ENCODE measurements at places on chromosomes 6 and 20.

GRCh38 chr6:3201388-3201787 is 26.1 kb downstream of the TUBB2B start:
- no peak for DNase-seq

DNA sequence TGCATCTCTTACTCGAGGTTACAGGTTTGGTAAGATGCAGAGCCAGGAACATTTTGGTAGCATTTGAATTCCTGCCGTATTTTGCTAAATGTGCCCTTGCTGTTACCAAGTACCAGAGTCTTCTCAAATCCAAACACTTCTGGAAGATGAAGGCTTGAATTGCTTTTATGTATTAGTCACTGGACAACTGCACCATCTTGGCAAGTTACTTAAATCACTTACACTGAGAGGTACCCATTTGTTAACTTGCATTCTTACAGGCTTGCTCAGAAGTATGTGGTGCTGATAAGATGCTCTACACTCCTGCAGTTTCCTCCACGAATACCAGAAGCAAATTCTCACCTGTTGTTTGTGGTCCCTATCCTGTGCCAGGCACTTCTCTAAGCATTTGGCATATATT is 12.7 kb downstream of the IL22RA2 start:
- DNase-seq, result no peak

DNA sequence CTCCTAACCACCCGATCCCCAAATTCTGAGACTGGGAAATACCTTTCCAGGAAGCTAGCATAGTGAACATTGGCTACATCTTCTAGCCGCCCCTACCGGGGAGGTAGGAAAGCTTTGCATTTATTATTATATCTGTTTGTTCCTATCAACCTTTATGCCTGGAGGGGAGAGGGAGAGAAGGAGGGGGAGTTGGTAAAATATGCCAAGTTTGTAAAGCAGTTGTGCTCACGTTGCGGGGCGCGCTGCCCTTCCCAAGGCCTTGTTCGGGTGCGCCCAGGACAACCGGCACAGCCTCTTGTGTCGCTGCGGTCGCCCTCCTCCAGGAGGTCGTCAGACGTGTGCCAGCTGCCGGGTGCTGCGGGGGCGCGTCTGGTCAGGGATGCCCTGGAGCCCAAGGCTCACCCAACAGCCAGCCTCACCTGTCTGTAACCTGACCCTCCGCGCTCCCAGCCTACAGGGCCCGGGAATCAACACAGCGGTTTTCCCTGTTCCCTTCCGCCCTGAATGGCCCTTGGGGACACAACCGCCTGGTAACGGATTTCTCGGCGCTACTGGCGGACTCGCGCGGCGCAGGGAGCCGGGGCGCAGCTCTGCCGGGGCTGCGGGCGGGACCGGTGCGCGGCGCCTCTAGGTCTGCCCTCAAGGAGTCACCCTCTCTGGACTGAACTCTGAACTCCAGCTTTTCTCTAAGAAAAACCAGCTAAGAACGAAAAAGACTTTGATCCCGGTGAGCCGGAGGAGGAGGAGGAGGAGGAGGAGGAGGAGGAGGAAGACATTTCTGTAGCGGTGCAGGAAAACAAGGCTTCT is 1.1 kb upstream of the OVOL2 start:
- no peak for DNase-seq

DNA sequence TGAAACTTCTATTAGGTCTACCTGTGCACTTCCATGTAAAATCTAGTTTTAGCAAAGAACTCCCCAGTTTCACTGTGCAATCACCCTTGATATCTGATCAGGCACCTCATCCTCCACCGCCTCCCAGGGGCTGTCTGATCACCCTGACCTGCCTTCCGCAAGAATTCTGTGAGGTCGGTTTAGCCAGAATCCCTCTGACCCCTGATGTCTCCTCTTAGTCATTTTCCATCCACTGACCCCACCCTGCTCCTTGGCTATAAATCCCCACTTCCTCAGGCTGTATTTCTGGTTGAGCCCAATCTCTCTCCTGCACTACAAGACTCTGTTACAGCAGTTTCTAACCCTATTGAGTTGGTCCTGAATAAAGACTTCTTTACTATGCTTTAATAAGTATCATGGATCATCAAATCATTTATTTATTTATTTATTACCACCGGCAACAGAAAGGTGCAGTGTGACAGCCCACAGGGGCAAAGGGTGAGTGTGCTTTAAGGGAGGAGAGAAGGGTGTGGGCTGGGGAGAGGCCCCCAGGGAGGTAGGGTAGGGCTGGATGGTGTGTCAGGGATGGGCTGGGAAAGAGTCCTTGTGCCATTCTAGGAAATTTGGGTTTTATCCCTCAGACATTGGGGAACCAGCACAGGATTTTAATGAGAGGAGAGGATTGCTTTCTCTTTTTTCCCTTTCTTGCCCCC is 11.2 kb upstream of the SERPINB6 start:
- no peak for DNase-seq

GRCh38 chr6:6564154-6564553 is 24.4 kb upstream of the LY86 start:
- no peak for DNase-seq

GRCh38 chr6:85580118-85580877 is 13.4 kb downstream of the SNX14 start:
- DNase-seq, result no peak

DNA sequence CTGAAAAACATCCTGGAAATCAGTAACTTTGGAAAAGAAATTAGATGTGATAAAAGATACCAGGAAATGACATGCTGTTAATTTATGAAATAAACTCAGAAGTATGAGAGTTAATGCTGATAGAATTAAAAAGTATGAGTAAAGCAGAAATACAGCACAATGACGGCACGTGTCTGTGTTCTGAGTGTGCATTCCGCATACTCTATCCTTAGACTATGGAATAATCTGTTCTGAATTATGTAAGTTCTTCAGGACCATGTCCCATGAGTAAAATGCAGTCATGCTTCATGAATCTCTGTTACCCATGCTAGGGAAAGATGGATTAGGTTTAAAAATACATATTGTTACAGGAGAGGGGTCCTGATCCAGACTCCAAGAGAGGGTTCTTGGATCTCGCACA is 21.7 kb downstream of the HECA start:
- no peak for DNase-seq

- DNase-seq, result no peak
These were observed 90.5 kb downstream of the PRND start for GRCh38 chr20:4812216-4812615.

- DNase-seq, result no peak
These were observed 243.9 kb upstream of the RUNX2 start for GRCh38 chr6:45084257-45084656.

DNA sequence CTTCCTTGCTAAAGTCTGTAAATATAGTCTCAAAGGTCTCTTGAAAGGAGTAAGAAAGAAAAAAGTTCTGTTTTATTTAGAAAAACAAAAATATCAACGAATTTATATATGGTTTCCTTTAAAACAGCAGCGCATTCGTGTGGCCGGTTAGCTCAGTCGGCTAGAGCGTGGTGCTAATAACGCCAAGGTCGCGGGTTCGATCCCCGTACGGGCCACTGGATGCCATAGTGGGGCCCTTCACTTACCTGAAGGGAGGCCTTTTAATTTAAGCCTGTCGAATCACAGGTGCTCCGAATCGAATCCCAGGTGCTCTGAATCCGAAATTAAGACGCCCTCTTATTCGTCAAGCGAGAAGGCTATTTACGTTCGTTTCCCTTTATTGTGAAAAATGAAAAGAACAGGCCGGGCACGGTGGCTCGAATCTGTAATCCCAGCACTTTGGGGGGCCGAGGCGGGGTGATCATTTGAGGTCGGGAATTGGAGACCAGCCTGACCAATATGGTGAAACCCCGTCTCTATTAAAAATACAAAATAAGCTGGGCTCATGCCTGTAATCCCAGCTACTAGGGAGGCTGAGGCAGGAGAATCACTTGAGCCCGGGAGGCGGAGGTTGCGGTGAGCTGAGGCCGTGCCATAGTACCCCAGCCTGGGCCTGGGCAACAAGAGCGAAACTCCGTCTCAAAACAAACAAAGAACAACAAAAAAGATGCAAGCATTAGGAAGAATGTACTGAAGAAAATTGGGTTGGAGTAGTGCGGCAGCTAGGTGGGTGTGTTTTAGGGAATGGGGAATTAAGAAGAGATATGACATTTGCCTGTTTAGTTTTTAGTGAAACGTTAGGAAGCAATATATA is 195.8 kb upstream of the ZNF184 start:
- peak; percentile 13 for DNase-seq

- no peak for DNase-seq
These were observed 316.1 kb upstream of the PRDM1 start for GRCh38 chr6:105769987-105770386.

DNA sequence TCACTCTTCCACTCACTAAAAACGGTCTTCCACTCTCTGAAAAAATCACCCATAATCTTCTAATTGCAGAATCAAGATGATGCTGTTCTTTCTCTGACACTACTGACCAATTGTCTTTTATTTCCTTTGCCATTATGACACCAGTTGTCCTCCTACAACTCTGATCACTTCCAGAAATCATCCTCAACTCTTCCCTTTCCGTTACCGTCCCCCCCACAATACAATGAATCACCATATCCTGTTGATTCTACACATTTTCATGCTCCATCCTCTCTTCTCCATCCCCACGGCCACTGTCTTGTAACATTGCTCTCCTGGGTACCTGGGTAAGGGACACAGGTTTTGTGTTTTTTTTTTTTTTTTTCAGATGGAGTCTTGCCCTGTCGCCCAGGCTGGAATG is 2.5 kb upstream of the PPP2R5D start:
- DNase-seq, result no peak

DNA sequence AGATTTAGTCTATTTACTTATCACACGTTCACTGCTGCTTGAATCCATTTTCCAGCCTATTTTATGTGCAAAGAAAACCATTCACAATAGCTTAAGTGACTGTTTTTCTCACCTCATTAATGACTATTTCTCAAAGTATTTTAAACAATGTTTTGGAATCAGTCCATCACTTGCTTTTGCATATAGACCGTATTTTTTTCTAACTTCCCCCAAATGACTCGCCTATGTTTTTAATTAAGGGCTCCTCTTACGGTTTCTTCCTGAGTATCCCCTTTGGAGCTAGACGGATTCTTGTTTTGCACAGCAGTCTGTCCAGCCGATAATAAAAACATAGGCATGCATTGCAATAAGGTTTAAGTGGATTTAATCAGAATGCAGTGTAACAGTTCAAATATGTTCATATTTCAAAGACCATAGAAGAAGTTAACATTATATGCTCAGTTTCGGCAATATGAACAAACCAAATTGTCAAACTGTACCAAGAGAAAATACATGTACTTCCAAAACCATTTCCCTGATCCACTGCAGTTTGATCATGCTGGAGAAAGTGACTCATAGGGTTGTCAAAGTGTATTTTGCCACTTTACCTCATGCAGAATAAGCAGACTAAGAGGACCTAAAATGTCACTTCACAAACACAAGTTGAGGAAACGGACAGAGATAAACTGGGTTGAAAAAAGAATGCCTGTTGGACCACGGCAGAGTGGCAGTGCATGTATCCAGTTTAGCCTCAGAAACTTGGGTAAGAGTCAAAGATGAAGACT is 66.4 kb downstream of the HMGN3 start:
- no peak for DNase-seq

DNA sequence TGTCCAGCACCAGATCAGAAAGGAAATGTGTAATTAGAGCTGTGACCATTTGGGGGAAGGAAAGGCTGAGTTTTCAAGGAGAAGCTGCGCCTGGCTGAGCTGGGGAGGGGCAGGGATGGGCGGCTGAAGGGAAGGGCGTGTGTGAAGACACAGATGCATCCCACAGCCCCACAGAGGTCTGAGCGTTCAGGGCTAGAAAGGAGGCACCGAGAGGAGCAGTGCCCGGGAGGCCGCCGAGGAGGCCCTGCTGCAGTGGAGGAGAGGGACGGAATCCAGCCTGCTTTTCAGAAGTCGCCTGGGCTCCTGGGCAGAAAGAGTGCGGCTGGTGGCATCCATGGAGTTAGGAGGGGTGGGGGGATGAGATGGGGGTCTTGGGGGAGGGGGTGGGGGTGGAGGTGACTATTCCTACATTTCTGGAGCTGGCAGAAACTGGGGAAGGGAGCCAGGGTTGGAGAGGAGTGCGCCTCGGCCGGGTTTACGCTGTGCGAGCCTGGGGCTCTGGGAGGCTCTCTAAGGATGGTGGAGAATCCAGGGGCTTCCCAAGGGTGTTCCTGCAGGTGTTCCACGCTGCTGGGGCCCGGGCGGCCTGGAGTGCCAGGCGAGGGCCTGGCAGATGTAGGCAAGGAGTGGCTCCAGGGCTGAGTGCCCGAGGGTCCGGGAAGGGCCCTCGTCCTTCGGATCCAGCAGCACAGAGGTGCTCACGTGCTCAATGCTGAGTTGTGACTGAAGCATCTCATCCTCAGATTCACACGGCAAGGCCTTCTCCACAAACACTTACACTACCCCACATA is 41.8 kb downstream of the WDR27 start:
- no peak for DNase-seq

GRCh38 chr6:8043221-8043620 is 21.0 kb downstream of the BLOC1S5 start:
- no peak for DNase-seq

DNA sequence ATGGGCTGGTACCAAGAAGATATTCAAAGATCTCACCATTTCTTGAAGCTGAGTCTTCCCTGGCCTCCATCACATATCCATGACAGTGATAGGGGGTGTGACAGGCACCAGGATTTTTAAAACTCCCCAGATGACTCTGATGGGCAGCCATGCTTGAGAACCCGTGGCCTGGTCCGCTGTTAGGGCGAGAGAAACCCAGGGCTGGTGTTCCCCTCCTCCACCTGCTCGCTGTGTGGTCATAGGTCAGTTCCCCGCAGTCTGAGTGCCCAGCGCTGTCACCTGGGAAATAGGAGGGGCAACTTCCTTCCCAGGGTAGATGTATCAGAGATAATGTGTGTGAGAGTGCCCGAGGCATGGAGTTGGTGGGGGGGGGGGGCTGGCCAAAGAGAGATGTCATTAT is 50.9 kb downstream of the TMEM242 start:
- no peak for DNase-seq

DNA sequence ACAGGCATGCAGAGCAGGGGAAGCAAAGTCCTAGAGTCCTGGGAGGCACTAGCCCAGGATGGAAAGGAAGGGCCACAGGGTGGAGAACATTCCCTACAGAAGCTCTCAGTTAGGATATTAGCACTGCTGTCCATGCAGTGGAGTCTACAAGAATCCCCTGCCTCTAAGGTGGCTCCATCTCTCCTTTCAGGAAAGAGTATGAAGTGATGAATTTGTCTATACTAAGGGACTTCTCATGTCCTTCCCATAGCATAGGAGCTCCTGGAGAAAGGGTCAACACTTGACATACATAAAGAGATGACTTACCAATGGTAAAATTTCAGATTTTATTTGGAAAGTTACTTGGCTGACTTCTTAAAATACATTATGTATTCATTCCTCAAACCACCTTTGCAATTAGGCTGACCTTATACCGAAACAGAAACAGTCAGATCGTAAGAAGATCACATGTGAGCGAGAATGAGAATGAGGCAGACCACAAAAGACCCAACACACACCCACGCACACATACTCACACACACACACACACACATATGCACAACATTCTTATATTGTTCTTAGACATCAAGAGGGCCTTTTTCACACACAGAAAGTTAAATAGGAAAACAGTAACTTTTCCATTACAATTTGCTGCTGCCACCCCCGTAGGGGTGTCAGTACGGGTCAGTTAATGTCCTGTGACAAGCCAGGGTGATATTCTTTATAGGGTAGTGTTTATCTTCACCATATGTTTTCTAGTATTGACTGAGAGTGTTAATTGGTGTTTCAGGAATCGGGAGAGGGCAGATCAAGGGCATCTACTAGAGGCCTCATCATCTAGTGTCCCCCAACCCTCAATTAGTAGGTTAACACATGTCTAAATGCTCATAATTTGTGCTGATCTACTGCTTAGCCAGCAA is 159.4 kb downstream of the FAXC start:
- no peak for DNase-seq

Data from activated naive CD4-positive, alpha-beta T cell (primary cell).